ENCODE measurements at places on chromosomes 4 and X. TPM values are rescaled to one million over a fixed set of nuclear protein-coding genes. Genes with fewer than 3 reads are reported as not detected.

DNA sequence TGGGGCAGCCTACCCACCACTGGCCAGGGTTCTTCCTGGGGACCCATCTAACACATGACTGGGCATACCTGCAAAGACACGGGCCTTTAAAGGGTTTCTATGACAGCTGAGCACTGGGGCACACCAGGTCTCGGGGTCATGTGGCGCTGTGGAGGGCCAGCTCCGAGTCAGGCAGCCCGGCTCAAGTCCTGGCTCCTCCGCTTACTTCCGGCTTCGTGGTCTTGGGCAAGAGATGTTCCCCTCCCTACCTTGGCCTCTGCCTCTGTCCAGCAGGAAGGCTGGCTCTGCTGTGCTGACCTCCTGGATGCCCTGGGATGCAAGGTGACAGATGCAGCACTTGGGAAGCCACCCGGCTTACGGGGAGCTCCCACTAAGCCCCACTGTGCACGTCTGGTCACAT, 37.6 kb downstream of the HTRA3 start:
- no peak for DNase-seq
- no peak overlapping the region for H3K4me3 ChIP-seq
- peaks cover 4% of the 10 kb centered on the region for H3K4me1 ChIP-seq
- H3K27me3 ChIP-seq, result no peaks in the 10 kb centered on the region
- peaks cover 5% of the 10 kb centered on the region for H3K36me3 ChIP-seq
- no peak overlapping the region for H3K27ac ChIP-seq

GRCh38 chr4:141435446-141436225, 200.7 kb upstream of the IL15 start:
- H3K4me1 ChIP-seq, result no peaks in the 10 kb centered on the region
- DNase-seq, result no peak
- peaks cover 8% of the 10 kb centered on the region for H3K27me3 ChIP-seq
- no peak overlapping the region for H3K4me3 ChIP-seq
- no peak overlapping the region for H3K27ac ChIP-seq

The PPEF1 gene
- total RNA-seq, result 0.78 TPM

GRCh38 chrX:71283403-71284143, at the start of gene NONO:
TSS of gene NONO (plus strand) at chrX:71283635. CDS start at chrX:71290638, 7,003 bp downstream.
- H3K36me3 ChIP-seq, result peaks cover 11% of the 10 kb centered on the region
- peak within 1 kb of the TSS; percentile 93 for H3K4me3 ChIP-seq
- H3K27me3 ChIP-seq, result no peaks in the 10 kb centered on the region
- peaks cover 5% of the 10 kb centered on the region for H3K4me1 ChIP-seq

The MAGT1 gene
- 47.3 TPM for total RNA-seq

The TMPRSS11D gene
- not detected for total RNA-seq

The ELMOD2 gene
- 45.6 TPM for total RNA-seq

- H3K27ac ChIP-seq, result no peak overlapping the region
- H3K36me3 ChIP-seq, result peaks cover 4% of the 10 kb centered on the region
- DNase-seq, result no peak
- H3K27me3 ChIP-seq, result no peaks in the 10 kb centered on the region
These were observed 452.9 kb downstream of the SPRY1 start for GRCh38 chr4:123849495-123849894.

The KLB gene
- not detected for total RNA-seq

GRCh38 chrX:107753187-107753586, 22.4 kb downstream of the TSC22D3 start:
- no peak overlapping the region for H3K4me3 ChIP-seq
- peaks cover 27% of the 10 kb centered on the region for H3K27me3 ChIP-seq
- DNase-seq, result no peak

- H3K4me3 ChIP-seq, result no peak overlapping the region
- H3K27ac ChIP-seq, result no peak overlapping the region
- no peak for DNase-seq
- H3K36me3 ChIP-seq, result peaks cover 18% of the 10 kb centered on the region
These were observed 159.4 kb downstream of the ANTXR2 start for GRCh38 chr4:79913581-79913980.

DNA sequence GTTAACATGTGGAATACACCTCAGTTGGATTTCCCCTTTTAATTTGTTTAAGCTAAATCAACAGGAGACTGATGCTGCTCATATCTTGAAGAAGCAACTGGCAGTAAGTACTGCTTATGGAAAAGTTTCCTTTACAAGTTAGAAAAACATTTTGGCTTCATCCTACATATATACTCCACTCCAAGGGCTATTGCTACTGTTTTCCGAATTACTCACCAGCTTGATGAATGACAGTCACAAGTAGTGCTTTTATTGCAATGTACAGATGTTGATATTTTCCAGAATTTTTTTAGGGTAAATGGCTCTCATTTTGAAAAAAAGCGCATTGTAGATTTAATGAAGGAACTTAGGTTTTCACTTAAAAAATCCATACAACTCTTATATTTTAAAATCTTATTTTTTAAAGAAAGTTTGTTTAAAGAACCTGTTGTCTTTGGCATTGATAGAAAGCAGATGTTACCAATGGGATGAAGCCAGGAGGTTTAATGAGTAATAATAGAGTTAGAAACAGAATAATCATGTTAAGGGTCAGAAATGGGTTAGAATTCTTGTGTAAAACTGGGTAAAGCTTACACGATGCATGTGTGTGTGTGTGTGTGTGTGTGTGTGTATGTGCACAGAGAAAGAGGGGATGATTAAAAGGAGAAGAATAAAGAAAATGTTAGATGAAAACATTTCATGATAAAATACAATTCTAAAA, 272.9 kb downstream of the CFAP299 start:
- no peak overlapping the region for H3K4me3 ChIP-seq
- H3K27me3 ChIP-seq, result no peaks in the 10 kb centered on the region
- no peak for DNase-seq

The MFSD8 gene
- total RNA-seq, result 33.9 TPM

The AFF2 gene
- 5.8 TPM for total RNA-seq

GRCh38 chr4:169668069-169668721, 47.8 kb downstream of the CLCN3 start:
- no peaks in the 10 kb centered on the region for H3K27me3 ChIP-seq
- peaks cover 39% of the 10 kb centered on the region for H3K36me3 ChIP-seq
- no peak overlapping the region for H3K27ac ChIP-seq
- no peak overlapping the region for H3K4me3 ChIP-seq

DNA sequence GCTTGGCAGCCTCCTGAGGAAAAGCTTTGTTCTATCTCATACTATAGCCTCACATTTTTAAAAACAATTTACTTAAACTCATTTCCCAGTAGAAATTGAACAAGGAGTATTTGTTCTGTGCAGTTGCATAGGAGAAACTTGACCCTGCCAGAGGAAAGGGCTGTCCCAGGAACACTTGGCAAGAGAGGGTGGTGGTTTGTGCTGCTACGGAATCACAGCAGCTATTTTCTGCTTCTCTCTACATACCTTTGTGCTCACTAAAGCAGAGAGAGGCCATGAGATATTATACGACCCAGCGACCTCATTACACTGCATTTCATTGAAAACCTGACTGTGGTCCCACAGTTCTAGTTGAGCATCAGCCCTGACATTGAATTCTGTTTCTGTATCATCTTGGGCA, 83.1 kb upstream of the LANCL3 start:
- no peaks in the 10 kb centered on the region for H3K4me1 ChIP-seq
- H3K27me3 ChIP-seq, result no peaks in the 10 kb centered on the region
- no peaks in the 10 kb centered on the region for H3K36me3 ChIP-seq
- no peak overlapping the region for H3K4me3 ChIP-seq

GRCh38 chr4:70927502-70928137, 25.5 kb downstream of the MOB1B start:
- no peaks in the 10 kb centered on the region for H3K27me3 ChIP-seq
- peaks cover 13% of the 10 kb centered on the region for H3K4me1 ChIP-seq
- peaks cover 4% of the 10 kb centered on the region for H3K36me3 ChIP-seq
- DNase-seq, result no peak
- no peak overlapping the region for H3K4me3 ChIP-seq

DNA sequence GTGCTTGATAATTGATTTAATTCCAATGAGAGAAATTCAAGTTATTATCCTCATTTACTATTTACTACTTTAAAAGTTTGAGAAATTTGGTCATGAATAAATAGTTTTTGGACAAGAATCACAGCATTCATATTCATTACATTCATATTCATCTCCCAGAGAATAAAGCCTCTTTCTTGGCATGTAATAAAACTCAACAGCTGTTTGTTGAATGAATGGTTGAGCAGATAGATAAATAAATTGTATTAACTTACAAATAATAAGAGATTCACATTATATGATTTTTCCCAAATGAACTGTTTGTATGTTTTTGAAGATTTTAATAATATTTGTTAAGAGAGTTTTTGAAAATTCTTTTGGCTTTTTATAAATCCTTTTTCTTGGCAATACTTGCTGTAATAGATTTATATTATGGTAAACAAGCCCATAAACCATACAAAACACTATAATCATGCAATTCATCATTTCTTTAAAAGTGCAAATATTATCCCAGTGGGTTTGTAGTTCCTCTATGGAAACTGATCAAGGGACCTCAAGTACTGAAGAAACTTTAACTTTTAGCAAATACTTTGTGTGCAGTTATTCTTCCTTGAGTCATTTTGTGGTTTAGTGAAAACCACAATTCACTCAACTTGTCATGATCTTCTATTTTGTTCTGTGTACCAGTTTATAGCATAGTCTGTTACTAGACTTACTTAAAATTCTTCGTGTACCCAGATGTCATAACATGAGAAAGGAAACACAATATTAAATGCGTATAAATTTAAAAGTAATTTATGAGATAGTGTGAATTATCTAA, 371.8 kb downstream of the ADGRL3 start:
- H3K4me3 ChIP-seq, result no peak overlapping the region
- H3K27me3 ChIP-seq, result no peaks in the 10 kb centered on the region
- H3K27ac ChIP-seq, result no peak overlapping the region
- H3K36me3 ChIP-seq, result no peaks in the 10 kb centered on the region
- no peak for DNase-seq

- no peak overlapping the region for H3K4me3 ChIP-seq
- H3K27ac ChIP-seq, result no peak overlapping the region
- peaks cover 10% of the 10 kb centered on the region for H3K4me1 ChIP-seq
- peaks cover 3% of the 10 kb centered on the region for H3K27me3 ChIP-seq
These were observed 66.7 kb upstream of the FRAS1 start for GRCh38 chr4:77990456-77990855.

The HSFX3 gene
- not detected for total RNA-seq
